ENCODE measurements at places on chromosomes 12 and 14.

- DNase-seq: no peak
Observed at GRCh38 chr14:104830781-104831180, 29.9 kb downstream of the ZBTB42 start.

DNA sequence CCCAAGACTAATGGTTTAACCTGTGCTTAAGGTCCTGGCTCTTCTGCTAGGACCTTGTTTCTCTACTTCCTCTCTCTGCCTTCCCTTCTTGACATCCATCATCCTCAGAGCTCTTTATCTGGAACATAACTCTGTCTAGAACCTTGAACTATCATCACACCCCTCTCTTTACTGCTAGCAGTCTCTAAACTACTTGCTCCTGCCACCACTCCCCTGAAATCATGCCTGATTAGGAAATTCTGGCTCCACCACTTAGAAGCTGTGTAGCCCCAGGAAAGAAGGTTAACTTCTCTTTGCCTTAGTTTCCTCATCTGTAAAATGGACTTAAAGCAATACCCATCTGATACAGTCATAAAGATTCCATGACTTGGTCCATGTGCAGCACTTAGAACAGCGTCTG, 9.1 kb downstream of the SLC38A1 start:
- no peak for DNase-seq

DNA sequence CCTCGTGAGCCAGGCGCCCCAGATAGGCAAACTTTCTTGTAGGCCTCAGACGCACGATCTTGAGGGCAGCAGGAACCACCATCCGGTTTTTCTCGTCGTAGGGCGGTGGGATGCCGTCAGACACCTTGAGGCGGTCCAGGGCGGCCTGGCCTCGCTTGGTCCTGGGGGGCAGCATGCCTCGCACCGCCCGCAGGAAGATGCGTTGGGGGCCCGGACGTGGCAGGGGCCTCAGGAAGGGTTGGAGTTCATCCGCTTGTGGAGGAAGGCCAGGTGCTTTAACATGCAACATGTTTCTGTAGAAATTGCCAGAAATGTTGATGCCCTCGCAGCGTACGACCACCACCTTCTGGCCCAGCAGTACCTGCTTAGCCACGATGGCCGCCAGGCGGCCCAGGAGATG, 5.5 kb upstream of the TSPAN9 start:
- no peak for DNase-seq

GRCh38 chr14:87935886-87936285, 57.1 kb downstream of the GALC start:
- DNase-seq: no peak

GRCh38 chr14:72402377-72402772, 470.1 kb downstream of the RGS6 start:
- DNase-seq: no peak

DNA sequence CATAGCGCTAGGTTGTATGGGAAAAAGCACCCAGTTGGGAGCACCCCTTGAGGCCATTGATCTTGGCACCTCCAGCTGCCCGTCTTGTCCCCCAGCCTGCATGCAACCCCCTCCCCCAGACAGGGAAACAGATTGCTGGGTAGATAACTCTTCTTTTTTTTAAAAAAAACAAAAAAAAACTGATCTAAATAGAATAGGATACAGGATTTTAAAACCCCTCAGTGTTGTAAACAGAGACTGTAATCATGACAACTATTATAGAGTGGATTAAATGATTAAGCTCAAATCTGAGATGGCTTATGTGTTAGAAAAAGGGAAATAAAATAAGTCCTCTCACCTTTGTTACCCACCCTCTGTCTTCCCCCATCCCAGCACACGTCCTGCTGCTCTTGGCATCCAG, 48.9 kb downstream of the MAX start:
- no peak for DNase-seq

GRCh38 chr12:56110571-56110970, 5.9 kb upstream of the RPL41 start:
- no peak for DNase-seq

DNA sequence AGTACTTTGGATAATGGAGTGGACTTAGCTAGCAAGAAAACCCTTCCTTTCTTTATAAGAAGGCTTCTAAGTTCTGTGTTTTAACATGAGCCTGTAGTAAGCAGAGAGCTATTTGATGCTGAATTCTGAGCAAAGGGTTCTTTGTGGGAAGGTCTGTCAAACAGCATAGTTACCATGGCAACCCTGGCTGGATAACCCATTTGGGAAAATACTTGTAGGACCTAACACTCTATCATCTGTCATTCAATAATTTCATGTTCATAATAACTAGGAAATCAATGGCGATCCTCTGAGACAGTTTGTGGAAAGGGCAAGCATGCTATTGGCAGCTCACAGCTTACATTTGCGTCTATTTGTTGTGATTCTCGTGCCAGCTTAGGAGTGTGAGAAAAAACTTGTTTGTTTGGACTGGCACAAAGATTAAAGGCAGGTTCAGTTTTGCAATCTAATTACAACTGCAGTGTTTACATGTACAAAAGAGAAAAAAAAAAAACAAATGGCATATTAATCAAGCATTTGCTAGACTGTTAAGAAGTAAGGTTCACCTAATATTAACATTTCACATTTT, 219.2 kb downstream of the PDZRN4 start:
- DNase-seq: no peak

DNA sequence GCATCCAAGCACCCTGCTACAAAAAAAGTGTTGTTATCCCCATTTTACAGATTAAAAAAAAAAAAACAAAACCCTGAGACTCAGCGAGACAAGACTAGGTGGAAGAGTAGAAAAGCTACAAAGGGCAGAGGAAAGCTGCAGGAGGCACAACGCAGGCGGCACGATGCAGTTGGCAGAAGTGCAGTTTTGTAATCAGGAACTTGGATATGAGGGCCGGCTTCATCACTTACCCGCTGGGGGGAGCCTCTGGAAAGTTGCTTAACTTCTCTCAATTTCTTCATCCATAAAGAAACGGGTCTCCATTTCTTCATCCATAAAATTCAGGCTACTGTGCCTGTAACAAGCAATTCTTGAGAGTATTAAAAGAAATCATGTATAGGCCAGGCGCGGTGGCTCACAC, 33.1 kb upstream of the CCDC60 start:
- DNase-seq: no peak

DNA sequence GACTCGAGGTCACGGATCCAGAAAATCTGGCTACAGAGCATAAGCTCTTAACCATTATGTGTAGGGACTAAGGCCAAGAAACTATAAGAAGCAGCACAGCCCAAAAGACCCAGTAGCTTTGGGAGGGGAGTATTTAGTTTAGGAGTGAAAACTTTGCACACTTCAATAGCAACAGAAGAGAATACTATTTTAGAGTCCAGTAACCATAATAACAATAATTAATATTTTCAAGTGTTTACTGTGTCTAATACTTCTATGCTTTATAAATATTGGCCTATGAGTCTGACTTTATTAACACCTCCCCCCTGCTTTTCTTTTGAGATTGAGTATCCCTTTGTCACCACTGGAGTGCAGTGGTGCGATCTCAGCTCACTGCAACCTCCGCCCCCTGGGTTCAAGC, 82.8 kb downstream of the SUDS3 start:
- DNase-seq: no peak

GRCh38 chr14:56115976-56116893, 2.0 kb upstream of the PELI2 start:
- DNase-seq: no peak

DNA sequence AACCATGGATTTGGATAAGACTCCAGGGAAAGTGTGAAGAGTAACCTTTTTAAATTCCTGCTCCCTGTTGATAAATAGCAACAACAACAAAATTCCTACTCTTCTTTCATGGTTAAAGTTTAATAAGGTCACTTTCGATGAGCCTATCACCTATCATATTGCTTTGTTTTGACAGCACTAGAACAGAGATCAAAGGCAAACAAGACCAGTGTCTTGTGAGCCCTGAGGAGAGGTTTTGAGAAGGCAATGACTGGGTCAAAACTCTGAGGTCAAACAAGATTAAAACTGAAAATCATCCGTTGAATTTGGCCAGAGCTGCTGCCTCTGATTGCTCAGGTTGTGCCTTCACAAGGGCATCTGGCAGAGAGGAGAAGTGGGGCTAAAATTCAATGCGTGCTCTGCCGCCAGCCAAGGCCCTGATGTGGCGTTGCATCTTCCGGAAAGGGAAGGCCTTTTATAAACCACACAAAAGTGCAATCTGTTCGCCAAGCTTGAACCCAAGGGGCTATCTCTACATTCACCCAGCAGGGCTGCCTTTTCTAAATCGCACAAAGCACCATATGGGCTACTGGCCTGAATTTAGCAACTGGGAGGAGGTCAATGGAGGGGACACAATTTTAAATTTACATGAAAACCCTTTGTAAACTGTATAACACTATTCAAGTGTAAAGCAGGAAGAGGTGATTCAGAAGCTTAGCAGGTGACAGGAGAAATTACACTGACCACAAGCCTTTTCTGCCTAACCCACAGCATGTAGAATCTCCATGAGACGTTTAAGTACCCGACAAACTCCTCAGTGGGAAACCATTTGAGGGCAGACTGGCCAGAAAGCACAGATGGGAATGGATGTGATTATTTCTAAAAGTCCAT, 140.8 kb downstream of the DAD1 start:
- no peak for DNase-seq
